ENCODE measurements at places on chromosomes 11 and 22. TPM values are rescaled to one million over a fixed set of nuclear protein-coding genes. Genes with fewer than 3 reads are reported as not detected.

The DUSP8 gene
- 0.68 TPM for total RNA-seq

The RIBC2 gene
- 0.87 TPM for total RNA-seq

The MAP4K2 gene
- 18.7 TPM for total RNA-seq

The C11orf97 gene
- not detected for total RNA-seq

The TRPT1 gene
- total RNA-seq: 74.0 TPM

Data from hair follicular keratinocyte (primary cell).